Activated effector memory CD4-positive, alpha-beta T cell treated with Interleukin-2 at 50 U/mL for 16 hours (primary cell): ENCODE measurements at places on chromosomes 2 and 18.

- DNase-seq = no peak
These were observed 88.5 kb downstream of the TWIST2 start for GRCh38 chr2:238936162-238937052.

DNA sequence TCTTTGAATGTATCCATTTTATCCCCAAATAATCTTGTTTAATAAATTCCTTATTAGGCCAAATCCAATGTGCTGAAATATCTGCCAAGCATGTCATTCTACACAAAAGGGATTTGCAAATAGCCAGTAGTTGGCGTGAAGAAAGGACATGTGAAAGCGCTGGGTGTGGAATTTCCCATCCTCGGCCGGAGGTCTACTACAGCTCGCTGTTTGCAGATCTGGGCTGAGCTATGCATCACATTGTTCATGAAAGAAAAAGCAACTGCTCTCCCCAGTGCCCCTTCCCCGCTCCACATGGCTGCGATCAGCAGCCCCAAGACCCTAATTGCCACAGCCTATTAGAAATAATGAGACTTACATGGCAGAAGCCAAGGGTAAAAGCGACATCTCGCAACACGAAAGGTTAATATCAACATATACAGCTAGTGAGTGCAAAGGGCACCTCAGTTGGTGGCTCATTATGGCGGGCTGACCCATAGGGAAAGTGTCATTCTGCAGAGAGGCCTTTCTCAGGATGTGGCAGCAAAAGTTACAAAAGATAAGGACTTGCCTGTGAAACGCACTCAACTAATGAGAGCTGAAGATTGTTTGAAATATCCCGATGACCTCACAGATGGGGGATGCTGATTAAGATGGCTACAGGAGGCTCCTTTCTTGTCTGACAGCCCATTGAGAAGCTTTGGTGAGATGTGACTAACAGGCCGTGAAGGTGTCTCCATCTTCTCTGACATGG lies 126.9 kb upstream of the CYP1B1 start:
- no peak for DNase-seq

DNA sequence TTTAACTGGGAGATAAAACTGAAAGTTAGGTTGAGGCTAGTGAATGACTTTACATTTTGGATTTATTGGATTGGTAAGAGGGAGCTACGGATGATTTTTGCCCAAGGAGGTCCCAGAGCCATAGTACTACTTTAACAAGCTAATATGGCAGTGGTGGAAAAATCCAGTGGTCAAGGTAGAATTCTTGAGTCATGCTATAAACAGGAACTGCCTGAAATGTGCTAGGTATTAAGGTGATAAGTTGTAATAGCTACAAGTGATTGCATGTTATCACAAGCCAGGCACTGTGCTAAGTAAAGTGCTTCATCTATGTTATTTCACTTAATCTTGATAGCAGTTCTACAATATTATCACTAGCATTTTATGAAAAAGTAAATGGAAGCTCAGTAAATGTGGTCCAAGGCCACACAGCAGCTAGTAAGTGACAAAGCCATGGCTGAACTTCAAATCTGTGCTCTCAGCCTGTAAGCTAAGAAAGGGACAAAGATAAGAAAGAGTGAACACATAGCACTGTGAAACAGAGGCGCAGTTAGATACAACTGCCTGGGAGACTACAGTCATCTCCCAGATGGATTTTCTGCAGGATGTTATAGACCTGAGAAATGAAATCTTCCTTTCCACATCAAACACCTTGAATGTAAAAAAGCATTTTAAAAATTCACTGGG lies 469.6 kb downstream of the TGIF1 start:
- DNase-seq = no peak

GRCh38 chr2:142756430-142756829 lies 121.0 kb upstream of the KYNU start:
- no peak for DNase-seq

GRCh38 chr18:23542461-23542860 lies 39.1 kb downstream of the RMC1 start:
- no peak for DNase-seq

GRCh38 chr2:95357717-95358280 lies 44.7 kb upstream of the FAHD2A start:
- DNase-seq = no peak

DNA sequence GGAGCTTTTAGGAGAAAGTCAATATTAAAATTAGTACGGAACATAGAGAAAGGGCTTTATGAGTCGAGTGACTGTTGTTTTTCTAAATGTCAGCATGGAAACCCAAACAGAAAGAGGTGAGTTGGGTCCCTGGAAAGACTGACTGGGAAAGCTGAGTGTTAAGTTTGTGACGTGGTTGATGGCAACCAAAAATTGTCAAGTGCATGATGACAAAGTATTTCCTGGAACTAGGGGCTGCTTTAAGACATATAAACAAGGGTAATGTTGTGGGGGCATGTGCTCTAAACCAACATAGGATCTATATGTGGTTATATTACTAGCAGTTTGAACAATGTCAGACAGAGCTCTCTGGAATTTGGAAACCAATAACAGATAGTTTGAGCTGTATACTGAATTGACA lies 50.9 kb upstream of the GPD2 start:
- no peak for DNase-seq
